ENCODE measurements at places on chromosomes 5 and 9. TPM values are rescaled to one million over a fixed set of nuclear protein-coding genes. Genes with fewer than 3 reads are reported as not detected.
A peak's percentile ranks its signal among the peaks of the same experiment; 100 is the strongest.

DNA sequence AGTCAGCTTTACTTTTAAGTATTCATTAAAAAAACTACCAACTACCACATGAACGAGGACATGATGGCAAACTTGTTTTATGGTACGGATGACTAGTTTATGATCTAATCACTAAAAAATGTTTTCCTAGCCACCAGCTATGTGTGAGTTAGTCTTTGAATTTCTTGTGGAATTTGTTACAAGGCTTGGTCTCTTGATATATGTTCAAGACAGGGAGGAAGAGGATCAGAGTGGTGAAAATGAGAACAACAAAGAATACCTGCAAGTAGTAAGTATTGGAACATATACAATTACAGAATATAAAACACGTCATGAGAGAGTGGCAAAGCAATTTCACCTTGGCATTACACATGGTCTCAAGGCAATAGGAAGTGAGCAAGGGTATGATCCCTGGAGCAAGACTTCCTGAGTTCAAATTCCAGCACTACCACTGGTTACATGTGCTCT lies 548.6 kb upstream of the TLE4 start:
- H3K36me3 ChIP-seq: no peaks in the 10 kb centered on the region
- no peaks in the 10 kb centered on the region for H3K27me3 ChIP-seq
- no peak overlapping the region for H3K4me3 ChIP-seq
- no peak overlapping the region for H3K27ac ChIP-seq

DNA sequence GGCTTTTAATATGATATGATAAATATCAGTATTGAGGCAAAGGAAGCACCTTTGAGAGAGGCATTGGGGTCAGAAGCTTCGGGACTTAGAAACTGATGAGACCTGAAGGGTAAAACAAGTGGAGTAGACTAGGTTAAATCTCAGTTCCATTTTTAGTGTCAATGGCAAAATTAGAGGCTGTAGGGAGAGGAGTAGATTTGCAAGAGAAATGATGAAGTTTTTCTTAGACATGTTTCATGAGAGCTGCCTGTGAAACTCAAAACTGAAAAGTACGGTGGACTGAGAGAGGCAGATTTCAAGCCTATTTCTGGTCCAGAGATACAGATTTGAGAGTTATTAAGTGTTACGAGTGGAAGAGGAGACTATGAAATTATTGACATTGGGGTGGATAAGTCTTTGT lies 278.5 kb downstream of the TAF11L14 start:
- H3K36me3 ChIP-seq: no peaks in the 10 kb centered on the region
- DNase-seq: no peak
- no peak overlapping the region for H3K4me3 ChIP-seq
- H3K4me1 ChIP-seq: no peaks in the 10 kb centered on the region
- no peaks in the 10 kb centered on the region for H3K27me3 ChIP-seq
- H3K27ac ChIP-seq: no peak overlapping the region

DNA sequence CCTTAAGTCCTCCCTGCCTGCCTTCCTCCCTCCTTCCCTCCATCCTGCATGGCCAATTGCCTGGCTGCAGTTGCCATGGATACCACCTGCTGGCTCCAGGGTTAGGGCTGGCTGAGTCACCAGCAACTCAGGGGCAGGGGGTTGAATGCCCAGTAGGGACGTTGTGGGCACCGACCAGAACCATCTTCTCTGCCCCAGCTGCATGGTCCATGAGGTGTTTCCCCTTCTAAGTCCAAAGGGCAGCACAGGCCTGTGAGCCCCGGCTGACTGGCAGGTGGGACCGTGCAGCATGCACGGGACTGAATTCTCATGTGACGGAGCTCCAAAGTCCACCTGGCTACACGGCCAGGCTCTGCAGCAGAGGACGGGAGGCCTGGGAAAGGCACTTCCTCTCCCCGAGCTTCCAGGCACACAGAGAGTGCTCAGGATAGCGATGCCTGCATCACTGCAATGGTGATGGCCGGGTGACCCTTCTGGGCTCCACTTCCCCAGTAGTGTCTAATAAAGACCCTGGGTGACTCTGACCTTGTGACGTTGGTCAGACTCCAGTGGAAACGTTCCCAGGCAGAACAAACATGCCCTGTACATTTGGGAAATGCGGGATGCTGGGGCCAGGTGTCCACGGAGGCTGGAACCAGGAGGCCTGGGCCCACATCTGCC lies 5.7 kb downstream of the ASS1 start:
- no peak overlapping the region for H3K4me3 ChIP-seq
- H3K27ac ChIP-seq: peak overlapping the region; percentile 88
- peak; percentile 90 for DNase-seq

DNA sequence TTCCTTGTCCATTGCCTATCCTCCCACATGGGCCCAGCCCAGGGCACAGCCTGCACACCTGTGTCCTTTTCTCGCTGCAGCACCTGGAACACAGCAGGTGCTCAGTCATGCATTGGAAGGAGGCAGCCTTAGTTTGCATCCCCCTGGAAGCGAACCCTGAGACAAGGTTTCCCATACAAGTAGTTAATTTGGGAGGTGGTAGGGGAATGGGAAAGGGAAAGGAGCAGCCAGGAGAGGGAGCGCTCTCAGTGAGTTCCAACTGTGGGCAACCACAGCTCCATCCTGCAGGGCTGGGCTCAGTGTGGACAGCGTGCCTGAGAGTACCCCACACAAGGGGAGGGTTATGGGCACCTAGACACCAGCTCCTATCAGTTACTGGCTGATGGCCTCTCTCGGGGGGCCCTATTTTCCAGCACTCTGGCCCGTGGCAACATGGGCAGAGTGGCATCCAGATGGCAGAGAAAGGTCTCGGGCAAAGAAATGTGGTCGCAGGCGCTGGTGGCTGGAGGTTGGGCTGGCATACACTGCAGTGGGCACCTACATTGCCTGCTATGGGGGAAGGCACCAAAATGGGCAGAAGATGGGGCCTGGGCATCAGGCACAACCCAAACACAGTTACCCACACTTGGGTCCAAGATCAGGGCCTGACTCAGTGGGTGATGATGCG lies 50.1 kb downstream of the TSPAN17 start:
- no peaks in the 10 kb centered on the region for H3K27me3 ChIP-seq
- no peak overlapping the region for H3K4me3 ChIP-seq
- H3K36me3 ChIP-seq: no peaks in the 10 kb centered on the region

- no peaks in the 10 kb centered on the region for H3K4me1 ChIP-seq
- no peak overlapping the region for H3K4me3 ChIP-seq
- H3K27me3 ChIP-seq: no peaks in the 10 kb centered on the region
- H3K27ac ChIP-seq: no peak overlapping the region
- DNase-seq: no peak
These were observed 89.2 kb downstream of the ARL15 start for GRCh38 chr5:54221135-54221534.

DNA sequence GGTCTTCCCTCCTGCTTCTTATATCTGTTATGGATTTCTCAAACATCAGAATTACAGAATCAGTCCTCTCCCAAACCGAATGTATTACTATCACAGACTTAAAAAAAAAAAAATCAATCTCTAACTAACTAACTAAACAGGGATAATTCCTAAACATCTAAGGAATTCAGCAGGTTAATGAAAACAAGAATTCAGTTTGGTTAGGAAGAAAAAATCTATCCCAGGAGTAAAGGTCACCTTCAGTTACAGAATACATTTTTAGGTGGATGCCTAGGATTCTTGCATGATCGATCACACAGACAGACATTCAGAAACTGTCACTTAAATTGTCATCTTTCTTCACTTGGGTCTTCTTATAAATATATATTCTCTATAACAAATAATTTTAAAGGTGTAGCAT lies 11.5 kb downstream of the PTAR1 start:
- H3K4me1 ChIP-seq: no peaks in the 10 kb centered on the region
- DNase-seq: no peak
- no peak overlapping the region for H3K4me3 ChIP-seq
- no peaks in the 10 kb centered on the region for H3K36me3 ChIP-seq

GRCh38 chr5:135240283-135240633 lies 158.8 kb downstream of the MACROH2A1 start:
- H3K4me3 ChIP-seq: no peak overlapping the region
- H3K36me3 ChIP-seq: no peaks in the 10 kb centered on the region
- H3K27ac ChIP-seq: no peak overlapping the region
- H3K27me3 ChIP-seq: no peaks in the 10 kb centered on the region

DNA sequence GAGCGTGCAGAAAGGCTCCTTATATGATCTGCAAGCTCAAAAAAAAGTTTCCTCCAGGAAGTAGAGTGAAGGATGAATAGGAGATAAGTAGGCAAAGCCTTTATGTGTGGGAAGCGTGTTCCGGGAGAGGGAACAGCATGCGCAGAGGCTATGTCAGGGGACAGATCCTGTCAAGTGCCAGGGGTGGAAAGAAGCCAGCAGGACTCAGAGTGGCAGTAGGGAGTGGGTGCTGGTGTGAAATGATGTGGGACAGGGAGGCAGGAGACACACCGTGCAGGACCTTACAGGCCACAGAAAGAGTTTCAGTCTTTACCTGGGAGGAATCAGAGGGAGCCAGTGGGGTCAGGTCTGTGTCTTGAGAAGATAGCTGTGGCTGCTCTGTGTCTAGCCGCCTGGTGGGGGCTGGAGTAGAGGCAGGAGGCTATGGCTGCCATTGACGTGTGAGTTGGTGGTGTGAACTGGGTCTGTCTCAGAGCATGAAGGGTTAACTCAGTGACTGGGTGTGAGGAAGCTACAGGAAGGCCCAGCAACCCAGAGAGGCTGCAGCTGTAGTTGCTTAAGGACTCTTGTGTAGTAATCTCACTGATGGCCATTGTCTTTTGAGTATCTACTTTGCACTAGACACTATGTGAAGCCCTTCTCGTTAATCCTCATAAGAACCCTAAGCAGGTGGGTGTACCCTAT lies 71.3 kb downstream of the PPARGC1B start:
- H3K27me3 ChIP-seq: no peaks in the 10 kb centered on the region
- H3K4me3 ChIP-seq: no peak overlapping the region
- no peaks in the 10 kb centered on the region for H3K4me1 ChIP-seq
- DNase-seq: no peak

DNA sequence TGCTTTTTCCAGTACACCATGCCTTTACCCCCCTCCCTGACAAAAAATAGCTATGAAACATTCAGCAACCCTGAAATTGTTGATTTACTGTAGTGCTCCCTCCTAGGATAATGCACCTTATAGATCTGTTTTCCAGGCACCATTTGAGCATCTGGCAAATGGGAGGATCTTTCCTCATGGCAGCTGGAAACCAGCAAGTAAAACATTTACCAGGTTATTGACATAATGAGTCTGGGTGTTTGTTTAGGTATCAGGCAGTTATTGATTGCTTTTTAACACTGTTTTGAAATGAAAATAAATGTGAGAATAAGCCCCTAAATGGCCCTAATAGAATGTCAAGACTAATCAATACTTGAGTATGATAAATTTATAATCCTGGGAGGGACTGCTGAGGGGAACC lies 57.3 kb upstream of the KLF4 start:
- H3K4me1 ChIP-seq: no peaks in the 10 kb centered on the region
- H3K36me3 ChIP-seq: no peaks in the 10 kb centered on the region
- no peak overlapping the region for H3K4me3 ChIP-seq
- H3K27ac ChIP-seq: no peak overlapping the region

DNA sequence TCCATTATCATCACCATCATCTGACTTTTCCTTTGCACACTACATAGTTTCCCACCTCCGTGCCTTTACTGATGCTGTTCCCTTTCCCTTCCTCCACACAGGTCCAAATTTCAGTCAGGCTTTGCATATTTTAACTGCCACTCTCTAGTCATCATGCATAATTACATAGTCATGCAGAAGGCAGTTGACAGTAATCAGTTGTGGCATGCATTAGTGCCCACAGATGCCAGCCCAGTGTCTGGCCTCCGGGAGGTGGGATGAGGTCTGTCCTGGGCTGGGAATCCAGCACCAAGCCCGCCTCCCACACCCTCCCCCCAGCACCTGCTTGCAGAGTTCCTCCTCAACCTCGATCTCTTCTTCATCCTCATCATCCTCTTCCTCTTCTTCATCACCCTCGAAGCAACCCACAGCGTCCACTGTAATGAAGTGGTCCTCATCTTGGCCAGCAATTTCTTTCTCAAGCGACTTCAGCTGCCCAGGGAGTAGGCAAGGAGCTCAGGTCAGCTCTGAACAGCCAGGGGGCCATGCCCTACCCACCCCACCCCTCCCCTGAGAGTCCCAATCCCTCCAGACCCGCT lies 8.8 kb downstream of the BBLN start:
- H3K36me3 ChIP-seq: peaks cover 76% of the 10 kb centered on the region
- no peak overlapping the region for H3K4me3 ChIP-seq
- H3K4me1 ChIP-seq: no peaks in the 10 kb centered on the region
- no peaks in the 10 kb centered on the region for H3K27me3 ChIP-seq
- no peak for DNase-seq

DNA sequence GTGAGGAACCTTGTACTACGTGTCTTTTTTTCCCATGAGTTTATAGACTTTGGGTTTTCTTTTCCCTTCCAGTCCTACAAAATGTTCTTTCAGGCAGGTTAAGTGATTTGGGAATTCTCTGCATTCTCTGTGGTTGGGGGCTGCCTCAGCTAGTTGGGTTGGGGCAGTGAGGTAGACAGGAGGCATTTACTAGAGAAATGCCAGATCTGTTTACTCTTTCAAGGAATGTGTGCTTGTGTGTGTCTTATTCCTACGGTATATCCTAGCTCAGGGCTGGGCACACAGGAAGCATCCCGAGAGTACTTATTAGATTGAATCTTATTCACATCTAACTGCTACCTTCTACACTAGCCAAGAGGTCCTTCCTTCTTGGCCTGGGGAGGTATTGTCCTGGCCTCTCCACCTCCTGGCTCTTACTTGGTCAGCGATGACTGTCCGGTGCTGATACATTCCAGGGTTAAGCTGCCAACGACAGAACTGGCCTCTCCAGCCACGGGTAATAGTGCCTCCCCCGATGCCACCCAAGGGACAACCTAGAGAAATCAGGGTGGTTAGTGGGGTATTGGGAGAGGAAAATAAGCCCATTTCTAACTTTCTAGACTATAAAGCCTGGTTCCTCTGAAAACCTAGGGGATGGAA lies 5.0 kb downstream of the GBA2 start:
- H3K4me1 ChIP-seq: peaks cover 41% of the 10 kb centered on the region
- peaks cover 61% of the 10 kb centered on the region for H3K36me3 ChIP-seq
- DNase-seq: no peak
- H3K27ac ChIP-seq: no peak overlapping the region

DNA sequence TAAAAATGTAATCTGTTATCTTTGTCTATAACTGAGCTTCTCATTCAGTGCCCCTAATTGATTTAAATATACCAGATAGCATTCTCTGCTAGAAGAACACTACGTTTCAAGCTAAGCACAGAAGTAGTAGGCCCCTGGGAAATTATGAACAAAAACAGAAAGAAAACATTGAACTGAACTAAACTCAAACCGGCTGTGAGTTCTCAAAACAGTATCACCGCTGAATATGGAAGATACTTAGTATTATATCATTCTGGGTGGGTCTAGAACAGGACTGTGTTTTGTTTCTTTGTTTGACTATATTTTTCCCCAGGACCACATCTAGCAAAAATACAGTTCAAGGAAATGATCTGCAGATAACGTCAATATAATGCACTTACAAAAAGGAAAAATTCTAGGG lies 95.1 kb upstream of the HMHB1 start:
- no peaks in the 10 kb centered on the region for H3K4me1 ChIP-seq

GRCh38 chr5:166722939-166723338 lies 1568.5 kb upstream of the WWC1 start:
- no peaks in the 10 kb centered on the region for H3K27me3 ChIP-seq
- DNase-seq: no peak
- H3K4me3 ChIP-seq: no peak overlapping the region
- H3K27ac ChIP-seq: no peak overlapping the region
- no peaks in the 10 kb centered on the region for H3K4me1 ChIP-seq
- no peaks in the 10 kb centered on the region for H3K36me3 ChIP-seq

ELAVL2 gene
- not detected for total RNA-seq

PCDHA9 gene
- not detected for total RNA-seq

PCDHB12 gene
- total RNA-seq: 0.95 TPM
